Stimulated activated CD4-positive, alpha-beta T cell treated with anti-CD3 and anti-CD28 coated beads, Interleukin-1b, Interleukin-23, amount 100 ng/mL, for 1 hour (primary cell): ENCODE measurements at places on chromosomes 7 and 10.

DNA sequence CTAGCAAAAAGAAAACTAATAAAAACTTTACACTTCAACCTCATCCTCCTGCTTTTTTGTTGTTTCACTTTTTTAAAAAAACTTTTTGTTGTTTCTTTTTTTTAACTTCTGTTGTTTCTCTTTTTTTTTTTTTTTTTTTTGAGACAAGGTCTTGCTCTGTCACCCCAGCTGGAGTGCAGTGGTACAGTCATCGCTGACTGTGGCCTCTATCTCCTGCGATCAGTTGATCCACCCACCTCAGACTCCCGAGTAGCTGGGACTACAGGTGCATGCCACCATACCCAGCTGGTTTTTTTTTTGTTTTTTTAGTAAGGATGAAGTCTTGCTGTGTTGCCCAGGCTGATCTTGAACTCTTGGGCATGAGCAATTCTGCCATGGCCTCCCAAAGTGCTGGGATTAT lies 58.0 kb upstream of the HELLS start:
- DNase-seq = no peak

- no peak for DNase-seq
Observed at GRCh38 chr7:620056-620455, 100.4 kb upstream of the PDGFA start.

DNA sequence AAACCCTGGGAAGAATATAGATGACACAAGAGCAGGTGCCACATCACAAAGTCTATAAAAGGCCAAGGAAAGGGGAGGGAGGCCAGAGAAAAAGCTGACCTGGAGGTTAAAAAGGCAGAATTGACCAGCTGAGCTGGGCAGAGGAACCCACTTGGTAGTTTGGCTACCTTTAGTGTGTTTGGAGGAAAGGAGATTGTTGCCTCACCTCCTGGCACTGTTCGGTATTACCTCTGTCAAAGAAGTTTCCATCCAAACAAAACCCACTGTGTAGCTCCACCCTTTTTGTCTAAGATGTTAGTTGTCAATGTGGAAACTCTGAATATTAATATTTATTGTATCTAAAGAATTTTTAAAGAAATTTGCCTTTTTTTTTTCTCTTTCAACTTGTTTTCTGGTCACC lies 23.4 kb downstream of the ENTPD7 start:
- no peak for DNase-seq

DNA sequence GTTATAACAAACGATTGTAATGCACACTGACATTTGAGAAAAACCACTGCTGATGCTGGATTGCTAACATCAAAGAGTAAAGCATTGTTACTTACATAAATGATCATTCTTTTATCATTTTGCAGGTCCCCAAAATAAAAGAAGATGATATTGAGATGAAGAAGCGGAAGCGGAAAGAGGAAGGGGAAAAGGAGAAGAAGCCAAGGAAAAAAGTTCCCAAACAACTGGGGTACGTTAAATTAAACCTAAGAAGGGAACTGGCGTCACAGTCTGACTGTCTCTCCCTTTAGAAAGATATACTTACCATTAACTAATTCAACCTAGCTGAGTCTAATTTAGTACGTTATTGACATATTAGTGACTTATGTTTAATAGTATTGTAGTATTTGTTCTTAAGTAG lies 28.1 kb downstream of the UBN2 start:
- no peak for DNase-seq

- no peak for DNase-seq
Observed at GRCh38 chr10:51832652-51833383, 133.4 kb upstream of the CSTF2T start.

DNA sequence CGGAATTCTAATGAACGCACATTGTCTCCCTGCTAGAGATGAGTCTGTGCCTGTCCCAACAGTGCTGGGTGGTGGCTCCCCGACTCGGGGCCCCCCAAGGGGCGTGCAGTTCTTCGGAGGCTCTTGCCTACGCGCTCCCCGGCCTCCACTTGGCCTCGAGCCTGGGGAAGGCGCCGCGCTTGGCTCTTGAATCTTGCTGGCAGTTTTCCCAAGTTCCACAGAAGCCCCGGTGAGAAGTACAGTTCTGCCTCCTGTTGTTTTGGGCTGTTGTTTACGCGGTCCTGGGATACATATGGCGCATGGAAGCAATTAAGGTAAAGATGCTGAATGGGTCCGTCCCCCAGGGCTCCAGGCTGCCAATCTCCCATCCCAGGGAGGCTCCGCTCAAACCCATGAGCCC lies 32.6 kb upstream of the UNCX start:
- no peak for DNase-seq

- no peak for DNase-seq
Observed at GRCh38 chr7:20320322-20320721, 10.4 kb upstream of the ITGB8 start.

DNA sequence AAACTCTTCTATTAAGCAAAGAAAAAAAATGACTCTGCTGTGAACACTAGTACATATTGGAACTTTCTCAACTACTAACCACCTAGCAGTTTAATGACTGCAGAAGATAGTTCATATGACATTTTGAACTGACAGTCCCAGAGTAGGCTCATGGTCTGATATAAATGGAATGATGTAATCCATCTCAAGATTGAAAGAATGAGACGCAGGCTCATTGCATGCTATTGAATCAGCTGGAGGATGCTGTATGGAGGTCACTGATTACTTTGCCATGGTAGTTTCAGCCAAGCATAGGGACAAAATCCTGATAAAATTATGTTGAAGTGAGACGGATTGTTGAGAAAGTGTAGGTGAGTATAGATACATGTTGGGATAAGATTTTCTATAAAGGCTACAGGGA lies 217.6 kb upstream of the SEMA3E start:
- DNase-seq = no peak

DNA sequence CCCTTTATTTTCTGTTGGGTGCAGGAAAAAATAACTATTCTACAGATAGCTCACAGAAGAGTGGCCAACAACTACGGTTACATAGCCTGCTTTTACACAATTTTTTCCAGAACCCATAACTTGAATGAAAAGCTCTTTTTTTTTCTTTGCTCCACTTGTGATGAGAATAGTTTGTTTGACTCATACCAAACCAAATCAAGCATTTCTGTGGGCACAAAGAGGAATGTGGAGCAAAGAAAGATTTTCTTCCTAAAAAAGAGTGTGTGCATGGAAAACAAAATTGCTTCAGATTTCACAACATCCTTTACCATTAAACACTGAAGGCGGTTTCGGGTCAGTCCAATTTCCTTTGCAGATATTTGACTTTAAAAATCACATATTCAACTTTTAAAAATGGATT lies 54.8 kb upstream of the RAB11FIP2 start:
- no peak for DNase-seq

- DNase-seq = no peak
Observed at GRCh38 chr7:87129332-87129731, 22.9 kb upstream of the DMTF1 start.

GRCh38 chr10:127815147-127815546 lies 77.6 kb downstream of the CLRN3 start:
- no peak for DNase-seq

GRCh38 chr10:124798364-124798763 lies 3.3 kb upstream of the ABRAXAS2 start:
- no peak for DNase-seq

GRCh38 chr10:62224606-62225005 lies 44.0 kb downstream of the RTKN2 start:
- no peak for DNase-seq

GRCh38 chr10:44956717-44957706 lies 2.6 kb upstream of the RASSF4 start:
- DNase-seq = no peak

DNA sequence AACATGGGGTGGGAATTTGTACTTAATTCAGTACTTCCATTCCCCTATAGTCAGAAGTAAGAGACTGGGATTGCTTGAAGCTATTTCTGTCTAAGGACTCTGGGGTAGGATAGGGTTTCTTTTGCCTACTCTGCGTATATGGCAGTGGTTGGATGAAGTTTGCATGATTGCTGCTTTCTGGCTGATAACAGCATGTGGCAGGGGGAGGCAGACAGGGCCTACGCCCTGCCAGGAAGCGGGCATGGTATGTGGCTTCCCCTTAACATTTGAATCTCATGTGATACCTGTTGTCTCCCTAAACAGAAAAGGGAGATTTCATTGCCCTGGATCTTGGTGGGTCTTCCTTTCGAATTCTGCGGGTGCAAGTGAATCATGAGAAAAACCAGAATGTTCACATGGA lies 57.1 kb downstream of the TACR2 start:
- no peak for DNase-seq

DNA sequence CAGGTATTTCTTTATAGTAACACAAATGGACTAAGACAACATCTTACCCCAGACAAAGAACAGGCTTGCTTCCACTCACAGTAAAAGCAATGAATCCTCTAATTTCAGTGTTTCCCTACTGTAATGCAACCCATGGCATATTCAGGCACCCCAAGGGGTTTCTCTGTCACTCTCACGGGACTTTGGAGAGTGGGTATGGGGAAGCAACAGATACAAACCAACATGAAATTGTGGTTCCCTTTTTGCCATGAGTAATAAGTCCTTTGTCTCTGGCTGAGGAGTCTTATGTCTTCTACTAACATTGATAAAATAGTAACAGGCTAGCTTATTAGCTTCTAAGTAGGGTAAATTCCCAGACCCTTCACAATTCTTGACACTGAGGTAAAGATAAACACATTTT lies 51.4 kb upstream of the AOAH start:
- DNase-seq = no peak
